ENCODE measurements at places on chromosomes 4 and X. TPM values are rescaled to one million over a fixed set of nuclear protein-coding genes. Genes with fewer than 3 reads are reported as not detected.

GRCh38 chrX:136035663-136036062, 50.4 kb downstream of the SLC9A6 start:
- no peak overlapping the region for H3K27ac ChIP-seq
- H3K4me1 ChIP-seq, result peaks cover 1% of the 10 kb centered on the region
- H3K36me3 ChIP-seq, result peaks cover 2% of the 10 kb centered on the region
- no peaks in the 10 kb centered on the region for H3K27me3 ChIP-seq
- no peak overlapping the region for H3K4me3 ChIP-seq

CENPVL1 gene
- total RNA-seq, result not detected

RAI2 gene
- 0.16 TPM for total RNA-seq

DNA sequence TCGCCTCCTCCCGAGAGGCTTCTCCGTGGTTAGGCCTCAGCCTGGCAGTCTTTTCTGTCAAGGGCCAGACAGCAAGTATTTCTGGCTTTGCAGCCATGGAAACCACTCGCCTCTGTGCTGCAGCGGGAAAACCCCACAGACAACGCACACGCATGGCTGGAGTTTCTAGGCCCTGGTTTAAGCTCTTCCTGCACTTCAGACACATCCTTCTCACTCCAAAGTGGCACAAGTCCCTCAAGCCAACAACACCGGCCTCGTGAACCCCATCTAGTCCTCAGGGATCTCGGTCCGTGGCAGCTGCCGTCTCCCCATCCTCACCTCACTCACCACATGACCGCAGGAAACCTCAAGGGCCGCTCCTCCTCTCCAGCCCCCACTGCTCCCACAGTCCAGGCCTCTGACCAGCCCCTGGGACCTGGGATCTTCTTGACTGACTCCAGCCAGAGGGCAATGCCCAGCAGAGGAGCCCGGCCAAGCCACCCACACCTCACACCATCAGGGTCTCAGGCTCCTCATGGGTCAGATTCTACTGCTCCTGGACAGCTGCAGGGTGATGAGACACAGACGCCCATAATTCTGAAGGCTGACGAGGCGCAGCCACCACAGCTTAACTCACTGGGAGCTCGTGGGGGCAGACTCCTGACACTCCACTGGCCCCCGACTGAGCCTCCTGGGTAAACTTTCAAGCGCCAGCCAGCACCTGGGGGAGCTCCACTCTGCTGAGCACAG, 21.7 kb downstream of the LETM1 start:
- H3K27ac ChIP-seq, result peak overlapping the region; percentile 24
- DNase-seq, result no peak
- H3K4me3 ChIP-seq, result no peak overlapping the region
- H3K27me3 ChIP-seq, result no peaks in the 10 kb centered on the region
- H3K4me1 ChIP-seq, result peaks cover 12% of the 10 kb centered on the region

GRCh38 chr4:10722957-10723356, 38.4 kb upstream of the CLNK start:
- peaks cover 65% of the 10 kb centered on the region for H3K4me1 ChIP-seq
- H3K27me3 ChIP-seq, result no peaks in the 10 kb centered on the region
- DNase-seq, result no peak
- peak overlapping the region; percentile 58 for H3K4me3 ChIP-seq

HSFX4 gene
- not detected for total RNA-seq

HCFC1 gene
- 108 TPM for total RNA-seq

- no peaks in the 10 kb centered on the region for H3K27me3 ChIP-seq
- no peak overlapping the region for H3K4me3 ChIP-seq
- DNase-seq, result no peak
Observed at GRCh38 chrX:74509989-74510388, 88.7 kb downstream of the SLC16A2 start.

HDX gene
- total RNA-seq, result 2.5 TPM

ANK2 gene
- 2.5 TPM for total RNA-seq

TCEAL7 gene
- total RNA-seq, result not detected

DNA sequence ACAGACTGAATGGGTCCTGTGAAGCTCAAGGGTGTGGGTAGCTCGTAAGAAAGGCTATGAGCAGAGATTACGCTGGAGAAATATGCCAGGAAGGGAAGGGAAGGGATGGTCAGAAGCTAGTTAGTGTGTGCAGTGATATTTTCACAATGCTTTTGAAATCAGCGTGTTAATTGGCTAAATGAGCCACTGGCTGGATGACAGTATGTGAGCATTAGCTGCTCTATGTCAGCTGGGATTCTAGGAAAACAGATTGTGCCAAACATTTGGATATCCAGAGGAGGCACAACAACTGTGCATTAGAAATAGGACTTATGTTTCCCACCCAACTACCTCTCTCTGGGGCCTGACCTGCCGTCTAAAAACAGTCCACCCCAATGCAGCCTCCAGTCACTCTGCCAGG, 168.5 kb downstream of the DHRSX start:
- no peak overlapping the region for H3K4me3 ChIP-seq
- no peaks in the 10 kb centered on the region for H3K36me3 ChIP-seq
- no peak overlapping the region for H3K27ac ChIP-seq
- no peaks in the 10 kb centered on the region for H3K27me3 ChIP-seq
- DNase-seq, result no peak

- H3K27me3 ChIP-seq, result no peaks in the 10 kb centered on the region
- peaks cover 20% of the 10 kb centered on the region for H3K4me1 ChIP-seq
- no peaks in the 10 kb centered on the region for H3K36me3 ChIP-seq
- DNase-seq, result no peak
Observed at GRCh38 chrX:107686792-107687191, 58.5 kb downstream of the PRPS1 start.

- no peak overlapping the region for H3K27ac ChIP-seq
- peaks cover 5% of the 10 kb centered on the region for H3K36me3 ChIP-seq
- H3K4me3 ChIP-seq, result no peak overlapping the region
- H3K27me3 ChIP-seq, result peaks cover 18% of the 10 kb centered on the region
- H3K4me1 ChIP-seq, result peaks cover 3% of the 10 kb centered on the region
Observed at GRCh38 chr4:30725562-30725961, 5.4 kb downstream of the PCDH7 start.

DNA sequence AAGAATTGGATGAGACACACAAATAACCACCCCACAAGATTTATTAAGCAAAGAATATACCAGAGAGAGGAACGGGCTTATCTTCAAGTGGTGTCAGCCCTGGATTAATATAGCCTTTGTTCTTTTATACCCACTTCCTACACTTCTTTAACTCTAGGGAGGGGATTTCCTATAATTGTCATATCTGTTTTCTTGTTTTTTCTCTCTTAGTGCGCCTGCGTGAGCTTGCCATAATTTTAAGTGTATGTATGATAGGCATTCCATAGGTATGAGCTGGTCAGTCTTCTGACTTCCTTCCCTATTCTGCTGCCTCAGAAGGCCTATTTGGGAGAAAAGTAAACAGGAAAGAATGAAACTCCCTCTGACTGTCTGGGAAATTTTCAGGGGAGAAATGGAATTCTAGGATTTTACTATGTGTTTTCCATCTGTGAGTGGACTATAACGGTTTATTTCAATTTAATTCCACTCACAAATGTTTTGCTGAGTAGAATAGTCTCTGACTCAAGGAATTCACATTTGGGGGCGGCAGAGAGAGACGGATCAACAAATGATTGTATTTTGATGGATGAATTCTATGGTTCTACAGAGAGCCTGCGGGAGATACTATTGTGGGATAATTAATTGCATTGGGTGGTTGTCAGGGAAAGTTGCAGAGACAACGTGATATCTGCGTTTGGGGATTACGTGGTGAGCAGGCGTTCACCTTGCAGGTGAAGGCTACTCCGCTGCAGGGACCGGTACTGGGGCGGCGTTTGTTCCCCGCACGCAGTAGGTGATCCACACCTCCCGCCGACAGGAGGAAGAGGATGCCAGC, 626 bp upstream of the CEP135 start:
- H3K36me3 ChIP-seq, result peaks cover 17% of the 10 kb centered on the region
- peaks cover 30% of the 10 kb centered on the region for H3K4me1 ChIP-seq
- peak overlapping the region; percentile 83 for H3K4me3 ChIP-seq
- H3K27ac ChIP-seq, result peak overlapping the region; percentile 93

PIGA gene
- total RNA-seq, result 40.6 TPM

CXCL11 gene
- not detected for total RNA-seq

DNA sequence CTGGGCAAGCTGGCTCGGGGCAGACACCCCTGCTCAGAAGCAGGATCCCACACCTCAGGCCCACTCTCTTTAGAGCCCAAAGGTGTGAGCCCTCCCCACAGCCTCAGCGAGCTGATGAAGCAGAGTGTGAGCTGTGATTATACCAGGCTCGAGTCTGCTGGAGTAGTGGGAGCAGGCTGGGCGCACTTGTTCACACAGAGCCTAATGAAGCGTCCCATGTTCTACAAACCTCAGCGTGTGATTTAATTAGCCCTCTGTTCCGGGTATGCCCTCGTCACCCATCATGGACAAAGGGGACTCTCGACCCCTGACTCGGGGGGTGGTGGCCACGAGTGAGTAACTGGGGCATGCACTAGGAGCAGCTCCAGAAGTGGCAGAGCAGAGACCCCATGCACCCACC, 62.3 kb downstream of the PPP2R2C start:
- H3K36me3 ChIP-seq, result no peaks in the 10 kb centered on the region
- DNase-seq, result no peak
- no peak overlapping the region for H3K27ac ChIP-seq
- no peaks in the 10 kb centered on the region for H3K4me1 ChIP-seq

DNA sequence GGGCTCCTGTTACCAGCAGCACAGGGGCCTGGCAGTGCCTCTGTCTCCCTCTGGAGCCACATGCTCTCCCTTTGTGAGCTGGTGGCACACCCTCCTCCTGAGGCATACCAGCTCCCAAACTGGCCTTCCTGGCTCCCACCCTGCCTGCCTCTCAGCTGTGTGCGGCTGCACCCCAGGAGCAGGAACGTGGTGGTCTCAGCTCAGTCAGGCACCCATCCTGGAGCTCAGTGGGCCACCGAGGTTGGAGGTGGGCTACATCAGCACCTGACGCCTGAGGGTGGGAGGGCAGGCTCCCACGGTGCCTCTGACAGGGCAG, 85.9 kb upstream of the NKX1-1 start:
- no peak for DNase-seq
- no peak overlapping the region for H3K27ac ChIP-seq
- no peaks in the 10 kb centered on the region for H3K27me3 ChIP-seq
- H3K4me1 ChIP-seq, result no peaks in the 10 kb centered on the region
- H3K36me3 ChIP-seq, result no peaks in the 10 kb centered on the region
- H3K4me3 ChIP-seq, result no peak overlapping the region

GRCh38 chr4:133316909-133317308, 167.8 kb downstream of the PCDH10 start:
- H3K36me3 ChIP-seq, result no peaks in the 10 kb centered on the region
- H3K4me3 ChIP-seq, result no peak overlapping the region
- H3K27me3 ChIP-seq, result no peaks in the 10 kb centered on the region
- DNase-seq, result no peak

CT83 gene
- not detected for total RNA-seq

DNA sequence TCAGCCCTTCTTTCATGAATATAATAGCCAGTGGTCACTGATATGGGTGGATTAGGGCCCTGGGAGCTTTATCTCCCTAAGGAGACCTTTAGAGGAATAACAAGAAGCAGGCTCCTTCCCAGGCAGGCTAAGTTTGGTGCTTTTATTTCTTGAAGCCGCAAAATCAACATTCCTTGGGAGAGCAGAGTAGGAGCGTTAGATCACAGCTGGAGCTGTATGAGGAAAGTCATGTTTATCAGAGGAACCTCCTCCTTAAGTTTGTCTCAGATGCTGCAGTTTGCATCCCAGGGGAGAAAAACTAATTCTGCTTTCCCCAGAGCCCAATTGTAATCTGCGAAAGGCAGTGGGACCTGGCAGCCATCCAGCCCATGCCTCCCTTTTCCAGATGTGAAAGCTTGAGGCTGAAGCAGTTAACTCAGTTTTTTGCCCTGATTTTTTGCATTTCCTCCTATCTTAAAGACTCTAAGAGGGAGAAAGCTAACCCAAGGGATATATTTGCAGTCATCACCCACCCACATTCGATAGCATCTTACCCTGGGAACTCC, 186.0 kb upstream of the FRMPD4 start:
- no peaks in the 10 kb centered on the region for H3K27me3 ChIP-seq
- no peak overlapping the region for H3K4me3 ChIP-seq
- no peaks in the 10 kb centered on the region for H3K36me3 ChIP-seq
- no peaks in the 10 kb centered on the region for H3K4me1 ChIP-seq

DNA sequence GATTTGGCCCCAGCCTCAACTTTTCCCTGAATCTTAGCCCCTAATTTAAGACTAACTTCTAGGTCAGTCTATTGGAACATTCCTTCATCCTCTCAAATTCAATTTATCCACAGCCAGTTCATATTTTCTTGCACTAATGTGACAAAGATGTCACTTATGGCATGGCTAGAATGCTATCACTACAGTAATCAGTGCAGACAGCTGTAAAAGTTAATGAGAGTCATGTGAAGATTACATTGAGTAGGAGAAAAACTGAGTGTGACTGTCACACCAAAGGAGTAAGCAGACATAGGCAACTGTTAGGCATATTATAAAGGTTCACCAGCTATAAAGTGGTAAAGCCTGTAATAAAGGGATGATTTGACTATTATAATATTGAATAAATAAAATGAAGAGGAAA, 42.6 kb downstream of the GABRG1 start:
- H3K4me3 ChIP-seq, result no peak overlapping the region
- no peak overlapping the region for H3K27ac ChIP-seq
- no peaks in the 10 kb centered on the region for H3K27me3 ChIP-seq
- no peaks in the 10 kb centered on the region for H3K36me3 ChIP-seq
- no peak for DNase-seq

DNA sequence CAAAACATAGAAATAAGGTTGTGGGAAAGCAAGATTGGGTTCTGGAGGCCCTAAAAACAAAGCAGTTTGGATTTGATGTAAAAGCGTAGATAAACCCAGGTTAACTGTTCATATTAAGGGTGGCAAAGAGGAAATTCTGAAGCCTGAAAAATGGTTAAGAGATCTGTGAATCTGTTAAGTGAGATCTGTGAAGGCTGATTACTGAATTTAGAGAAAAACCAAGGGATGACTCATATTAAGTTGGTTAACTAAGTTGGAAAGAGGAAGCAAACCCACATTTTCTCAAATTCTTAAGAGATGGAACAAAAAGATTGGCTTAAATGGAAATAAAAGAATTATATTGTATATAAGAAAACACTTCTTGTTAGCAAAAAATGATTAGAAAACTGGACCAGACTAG, 22.8 kb downstream of the GPAT3 start:
- peaks cover 56% of the 10 kb centered on the region for H3K4me1 ChIP-seq
- DNase-seq, result no peak
- peak overlapping the region; percentile 58 for H3K27ac ChIP-seq
- H3K27me3 ChIP-seq, result peaks cover 13% of the 10 kb centered on the region
- H3K36me3 ChIP-seq, result no peaks in the 10 kb centered on the region
- H3K4me3 ChIP-seq, result peak overlapping the region; percentile 2

GRCh38 chr4:147542229-147542990, 61.5 kb downstream of the EDNRA start:
- no peak overlapping the region for H3K4me3 ChIP-seq
- no peaks in the 10 kb centered on the region for H3K4me1 ChIP-seq
- H3K27me3 ChIP-seq, result peaks cover 14% of the 10 kb centered on the region
- H3K27ac ChIP-seq, result no peak overlapping the region
- H3K36me3 ChIP-seq, result no peaks in the 10 kb centered on the region

DNA sequence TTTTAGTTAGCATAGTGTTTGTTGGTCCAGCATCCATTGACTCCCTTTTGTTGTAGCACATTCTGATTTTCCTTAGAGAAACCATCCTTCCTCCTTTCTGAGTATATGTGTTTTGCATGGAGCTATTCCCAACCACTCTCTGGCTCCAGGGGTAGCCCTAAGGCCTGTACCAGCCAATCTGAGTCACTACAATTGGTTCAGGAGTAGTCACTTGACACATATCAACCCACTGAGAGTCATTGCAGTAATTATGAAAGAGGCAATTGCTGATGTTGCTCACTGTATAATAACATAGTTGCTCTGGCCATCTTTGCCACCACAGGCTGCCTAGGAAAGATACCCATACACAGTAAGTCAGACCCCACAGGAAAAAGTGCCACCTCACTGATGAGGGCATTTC, 71.2 kb upstream of the GRID2 start:
- H3K4me1 ChIP-seq, result no peaks in the 10 kb centered on the region
- no peak overlapping the region for H3K27ac ChIP-seq
- H3K4me3 ChIP-seq, result no peak overlapping the region

All from activated T-helper 2 cell treated with anti-CD3 and anti-CD28 coated beads, Interferon-gamma antibody, Interleukin-2, Interleukin-4, amounts not matched to agents 10 μg/mL and 5 μg/mL and 100 μg/mL, durations not matched to agents 14 hours and 24 hours and 36 hours (primary cell).